ENCODE measurements at places on chromosomes 7 and 10. TPM values are rescaled to one million over a fixed set of nuclear protein-coding genes. Genes with fewer than 3 reads are reported as not detected.
A peak's percentile ranks its signal among the peaks of the same experiment; 100 is the strongest.

DNA sequence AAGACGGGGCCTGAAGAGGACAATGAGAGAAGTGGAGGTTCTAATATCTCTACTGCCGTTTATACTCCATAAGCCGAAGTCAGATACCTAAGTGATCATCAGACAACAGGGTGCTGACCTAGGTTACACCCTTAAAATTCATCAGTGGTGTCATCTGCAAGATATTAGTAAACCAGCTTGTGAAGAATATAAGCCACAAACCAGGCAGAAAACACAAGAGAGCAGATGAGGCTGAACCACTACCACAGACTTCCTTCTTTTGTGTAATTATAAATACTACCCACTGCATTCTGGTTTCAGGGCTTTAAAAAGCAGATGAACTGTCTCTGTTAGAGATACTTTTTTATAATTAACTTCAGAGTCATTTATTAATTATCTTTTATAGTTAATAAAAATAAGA lies 69.0 kb upstream of the LRRC17 start:
- DNase-seq, result no peak

GRCh38 chr7:107501593-107501992 lies 31.7 kb downstream of the GPR22 start:
- DNase-seq, result no peak

DNA sequence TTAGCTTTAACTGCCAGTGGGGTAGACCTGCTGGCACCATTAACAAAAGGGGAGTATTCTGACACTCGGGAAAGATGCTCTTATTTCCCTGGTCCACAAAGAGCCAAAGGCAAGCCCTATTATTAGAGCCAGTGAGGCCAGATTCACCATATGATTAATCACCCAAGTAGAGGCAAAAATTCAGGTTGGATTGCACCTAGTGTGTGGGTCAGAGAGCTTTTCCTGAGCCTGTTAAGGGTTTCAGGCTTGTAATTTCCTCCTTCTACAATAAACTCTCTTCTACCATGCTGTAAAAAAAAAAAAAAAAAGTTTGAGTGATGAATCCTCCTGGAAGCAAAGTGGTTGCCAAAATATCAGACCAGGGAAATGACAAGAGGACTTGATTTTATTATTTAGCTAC lies 163.5 kb downstream of the MBL2 start:
- no peak for DNase-seq

DNA sequence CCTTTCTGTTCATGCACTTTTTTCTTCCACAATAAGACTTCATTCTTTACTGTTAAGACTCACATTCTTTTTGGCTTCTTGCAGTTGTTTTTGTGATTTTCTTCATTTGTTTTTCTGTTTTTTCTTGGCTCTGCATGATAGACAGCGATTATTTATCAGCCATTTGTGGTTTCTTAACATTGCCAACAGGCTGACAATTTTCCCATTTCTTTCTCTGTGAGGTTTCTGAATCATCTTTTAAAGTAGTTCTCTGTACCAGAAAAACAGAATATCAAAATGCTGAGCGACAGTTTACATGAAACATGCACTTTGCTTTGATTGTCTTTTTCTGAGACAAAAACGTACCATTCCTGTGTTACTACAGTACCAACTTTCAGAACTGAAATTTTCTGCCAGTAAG lies 334.2 kb upstream of the MAGI2 start:
- DNase-seq, result no peak

- no peak for DNase-seq
These were observed at the start of gene CALHM2 for GRCh38 chr10:103451831-103452505. Gene CALHM2 (minus strand): TSS chr10:103452370. CDS start chr10:103449941, 2,429 bp downstream.

DNA sequence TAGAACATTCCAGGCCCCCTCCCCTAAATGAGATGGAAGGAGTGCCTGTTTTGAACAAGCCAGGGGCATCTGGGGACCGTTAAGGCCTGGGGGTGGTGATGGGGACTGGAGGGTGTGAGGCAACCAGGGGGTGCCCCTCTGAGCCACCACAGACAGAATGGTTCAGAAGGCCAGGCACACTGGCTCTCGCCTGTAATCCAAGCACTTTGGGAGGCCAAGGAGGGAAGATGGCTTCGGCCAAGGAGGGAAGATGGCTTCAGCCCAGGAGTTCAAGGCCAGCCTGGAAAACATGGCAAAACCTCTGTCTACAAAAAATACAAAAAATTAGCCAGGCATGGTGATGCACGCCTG lies 173.2 kb upstream of the TNRC18 start:
- DNase-seq, result no peak

GRCh38 chr7:128102490-128103291 lies 71.5 kb upstream of the LRRC4 start:
- DNase-seq, result no peak

- DNase-seq, result peak; percentile 99
These were observed 14.4 kb downstream of the DENND2A start for GRCh38 chr7:140625908-140626868.

DNA sequence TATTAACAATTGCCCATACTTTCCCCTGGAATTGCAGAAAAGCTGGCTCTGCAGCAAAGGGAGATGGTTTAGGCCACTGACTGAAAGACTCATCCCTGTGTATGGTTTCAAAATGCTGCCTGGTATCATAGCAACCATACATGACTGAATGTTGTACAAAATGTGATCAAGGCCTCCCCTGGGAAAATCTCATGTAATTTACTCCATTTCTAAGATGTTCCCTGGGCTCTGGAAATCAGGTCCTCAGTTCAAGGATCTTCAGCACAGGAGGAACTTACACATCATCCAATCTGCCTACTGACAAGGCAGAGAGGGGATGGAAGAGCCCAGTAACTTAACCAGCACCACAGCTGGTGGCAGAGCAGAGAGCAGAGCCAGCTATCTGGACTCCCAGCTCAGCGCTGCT lies 111.8 kb downstream of the JAZF1 start:
- peak; percentile 27 for DNase-seq

DNA sequence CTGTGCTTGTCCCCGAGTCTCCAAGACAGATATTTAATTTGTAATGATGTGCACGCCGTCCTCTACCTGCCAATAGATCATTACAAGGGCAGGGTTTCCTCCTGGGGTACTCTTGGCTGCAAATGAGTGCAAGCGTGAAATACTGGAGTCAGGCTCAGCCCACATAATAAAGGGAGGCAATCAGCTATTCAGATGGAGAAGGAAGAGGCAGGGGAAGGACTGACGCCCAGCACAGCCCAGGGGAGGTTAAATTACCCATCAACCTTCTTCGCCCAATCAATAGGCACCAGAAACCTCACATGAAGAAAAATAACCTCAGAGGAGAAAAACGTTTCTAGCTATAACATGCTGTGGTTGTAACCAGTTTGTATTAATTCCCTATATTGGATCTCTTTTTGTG lies 544.9 kb upstream of the ADARB2 start:
- no peak for DNase-seq

DENND2A gene
- total RNA-seq, result 1.8 TPM

GRCh38 chr10:3781468-3782145 lies 3.4 kb downstream of the KLF6 start:
- DNase-seq, result peak; percentile 70

DNA sequence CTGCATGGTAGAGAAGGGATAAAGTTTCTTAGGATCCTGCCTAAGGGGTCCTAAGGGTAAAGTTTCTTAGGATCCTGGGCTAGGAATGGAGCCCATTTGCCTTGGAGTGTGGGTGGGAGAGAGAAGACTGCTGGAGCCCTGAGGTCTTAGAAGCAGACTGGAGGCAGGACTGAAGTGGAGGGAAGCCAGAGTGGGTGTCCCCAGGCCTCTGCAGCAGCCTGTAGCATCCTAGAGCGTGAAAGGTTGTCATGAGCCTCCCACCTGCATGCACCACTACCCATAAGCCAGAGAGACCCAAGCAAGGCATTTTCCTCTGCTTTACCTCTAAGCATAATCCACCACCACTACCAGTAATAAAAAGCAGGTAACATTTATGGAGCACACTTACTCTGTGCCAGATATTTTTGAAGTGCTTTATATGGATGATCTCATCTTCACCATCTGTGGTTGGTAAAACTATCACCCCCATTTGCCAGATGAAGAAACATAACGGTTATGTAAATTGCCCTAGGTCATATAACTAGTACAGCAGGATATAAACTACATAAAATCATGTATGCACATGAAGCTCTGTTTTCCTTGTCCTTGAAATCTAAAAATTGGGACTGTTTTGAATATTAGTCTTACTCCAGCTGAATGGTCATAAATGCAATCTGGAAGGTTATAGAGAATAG lies 103.5 kb upstream of the CCDC6 start:
- no peak for DNase-seq

GRCh38 chr10:71713135-71714030 lies 6.2 kb downstream of the C10orf105 start:
- DNase-seq, result no peak

SBDS gene
- 108 TPM for total RNA-seq

DNA sequence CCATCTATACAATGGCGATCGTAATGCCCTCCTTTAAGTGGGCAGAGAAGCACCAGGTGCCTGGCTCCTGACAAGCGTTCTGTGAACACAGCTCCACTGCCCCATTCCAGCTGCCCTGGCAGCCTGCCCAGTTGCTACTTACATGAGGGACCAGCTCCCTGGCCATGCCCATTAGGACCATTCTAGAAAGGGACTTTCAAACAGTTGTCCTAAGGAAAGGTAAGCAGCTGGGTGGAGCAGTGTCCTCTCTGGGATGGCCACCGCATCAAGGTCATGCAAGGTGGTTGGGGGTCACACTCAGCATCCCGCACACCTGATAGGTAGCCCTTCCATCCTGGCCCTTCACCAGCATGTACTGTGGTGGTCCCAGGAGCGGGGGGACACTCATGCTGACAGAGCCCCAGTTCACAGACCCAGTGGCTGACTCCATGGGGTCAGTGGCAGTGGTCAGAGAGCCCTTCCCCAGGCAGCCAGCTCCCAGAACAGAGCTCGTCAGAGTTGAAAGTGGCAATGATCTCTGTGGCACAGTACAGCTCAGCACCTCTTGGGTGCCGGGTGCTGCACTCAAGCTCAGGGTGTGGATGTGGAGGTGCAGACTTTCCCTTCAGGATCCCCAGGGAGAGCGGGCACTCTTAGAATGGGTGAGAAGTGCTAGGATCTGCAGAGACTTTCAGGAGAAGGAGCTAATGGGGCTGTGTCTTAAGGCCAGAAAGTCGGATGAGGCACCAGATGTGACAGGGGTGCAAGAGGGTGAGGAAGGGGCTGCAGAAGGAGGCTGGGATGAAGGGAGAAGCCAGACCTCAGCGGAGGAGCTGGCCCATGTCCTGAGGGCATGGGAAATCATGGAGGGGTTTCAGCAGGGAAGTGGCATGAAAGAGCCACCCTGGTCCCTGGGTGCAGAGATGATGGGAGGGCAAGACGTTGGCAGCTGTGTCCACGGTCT lies 10.9 kb downstream of the MMRN2 start:
- DNase-seq, result no peak

- no peak for DNase-seq
These were observed 24.4 kb downstream of the CACNA2D1 start for GRCh38 chr7:82419200-82419599.

GRCh38 chr7:112161253-112162141 lies 44.7 kb downstream of the DOCK4 start:
- DNase-seq, result no peak

DNA sequence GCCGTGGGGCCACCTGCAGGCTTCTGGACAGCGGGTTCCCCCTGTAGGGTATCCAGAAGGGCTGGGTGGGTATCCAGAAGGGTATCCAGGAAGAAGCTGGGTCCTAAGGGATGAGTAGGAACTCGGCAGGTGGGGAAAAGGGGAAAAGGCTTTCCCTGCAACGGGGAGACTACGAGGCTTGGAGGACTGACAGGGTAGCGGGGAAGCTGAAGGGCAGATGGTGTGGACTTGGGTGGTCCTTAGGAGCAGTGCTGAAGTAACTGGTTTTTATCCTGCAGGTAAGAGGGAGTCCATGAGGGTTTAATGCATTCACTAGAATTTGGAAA lies 525 bp downstream of the UBE2D4 start:
- no peak for DNase-seq

DNA sequence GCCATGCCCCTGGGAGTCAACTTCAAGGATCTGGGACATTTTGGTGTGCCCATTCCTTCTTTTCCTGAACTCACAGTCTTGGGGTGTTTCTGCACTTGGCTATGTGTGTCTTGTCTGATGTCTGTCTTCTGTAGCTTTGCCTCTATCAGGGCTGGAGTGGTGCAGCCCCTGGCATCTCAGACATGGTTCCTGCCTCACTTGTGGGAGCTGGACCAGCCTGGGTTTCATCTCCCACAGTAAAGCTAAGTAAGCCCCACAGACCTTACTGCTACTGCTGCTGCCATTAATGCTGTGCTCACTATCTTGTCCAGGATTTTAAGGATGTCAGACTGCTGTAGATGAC lies 59.0 kb downstream of the ADCYAP1R1 start:
- DNase-seq, result no peak

LDB1 gene
- 34.4 TPM for total RNA-seq
